Mesendoderm (in vitro differentiated cells): ENCODE measurements at places on chromosomes 6 and 20.

DNA sequence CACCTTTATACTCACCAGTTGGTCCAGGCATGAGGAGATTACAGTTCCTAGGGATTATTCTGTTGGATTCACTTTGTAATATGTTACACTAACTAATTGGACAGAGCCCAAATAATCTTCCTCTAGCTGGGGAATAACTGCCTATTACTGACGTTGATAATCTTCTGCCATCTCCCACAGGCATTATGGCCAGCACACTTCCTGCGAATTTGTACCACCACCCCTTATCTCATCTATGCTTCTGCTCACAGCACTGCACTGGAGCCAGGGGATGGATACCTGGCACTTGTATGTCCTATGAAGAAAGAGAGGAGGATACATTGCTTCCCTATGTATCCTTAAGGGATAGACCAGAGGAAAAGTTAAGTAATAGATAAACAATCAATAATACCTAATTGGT lies 494.8 kb upstream of the MAN1A1 start:
- no peak for DNase-seq

- DNase-seq, result peak; percentile 62
Observed at GRCh38 chr6:37698264-37699137, 818 bp upstream of the MDGA1 start.

- no peak for DNase-seq
Observed at GRCh38 chr6:109927052-109927451, 51.1 kb upstream of the GPR6 start.

DNA sequence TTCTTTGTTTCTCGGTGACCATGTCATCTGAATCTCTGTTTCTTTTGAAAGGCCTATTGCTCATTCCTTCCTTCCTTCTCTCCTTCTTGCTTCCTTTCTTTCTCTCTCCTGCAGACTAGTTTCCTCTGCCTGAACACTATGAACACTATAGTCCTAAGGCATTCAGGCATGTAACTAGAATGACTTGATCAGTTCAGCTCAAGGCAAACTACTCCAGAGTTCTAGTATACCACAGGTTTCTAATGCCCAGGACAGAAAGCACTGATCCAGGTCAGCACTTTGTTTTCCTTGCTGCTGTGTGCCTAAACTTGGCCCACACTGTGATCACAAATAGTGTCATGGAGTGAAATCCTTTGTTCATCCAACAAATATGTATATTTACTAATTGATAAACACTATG lies 324.1 kb upstream of the GJE1 start:
- DNase-seq, result no peak

DNA sequence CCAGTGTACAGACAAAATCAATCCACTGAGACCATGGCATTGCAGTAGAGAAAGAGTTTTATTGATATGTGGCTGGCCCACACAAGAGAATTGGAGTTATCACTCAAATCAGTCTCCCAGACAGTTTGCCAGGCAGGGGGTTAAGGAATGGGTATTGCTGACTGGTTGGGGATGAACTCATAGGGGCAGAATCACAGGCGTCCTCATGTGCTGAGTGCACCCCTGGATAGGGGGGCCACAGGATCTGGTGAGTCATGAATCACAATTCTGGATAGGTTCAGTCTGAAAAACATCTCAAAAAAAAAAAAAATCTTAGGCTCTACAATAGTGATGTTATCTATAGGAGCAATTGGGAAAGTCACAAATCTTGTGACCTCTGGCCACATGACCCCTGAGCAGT lies 29.5 kb upstream of the ILRUN start:
- no peak for DNase-seq

- DNase-seq, result no peak
Observed at GRCh38 chr20:57841297-57841866, 131.6 kb upstream of the PMEPA1 start.

DNA sequence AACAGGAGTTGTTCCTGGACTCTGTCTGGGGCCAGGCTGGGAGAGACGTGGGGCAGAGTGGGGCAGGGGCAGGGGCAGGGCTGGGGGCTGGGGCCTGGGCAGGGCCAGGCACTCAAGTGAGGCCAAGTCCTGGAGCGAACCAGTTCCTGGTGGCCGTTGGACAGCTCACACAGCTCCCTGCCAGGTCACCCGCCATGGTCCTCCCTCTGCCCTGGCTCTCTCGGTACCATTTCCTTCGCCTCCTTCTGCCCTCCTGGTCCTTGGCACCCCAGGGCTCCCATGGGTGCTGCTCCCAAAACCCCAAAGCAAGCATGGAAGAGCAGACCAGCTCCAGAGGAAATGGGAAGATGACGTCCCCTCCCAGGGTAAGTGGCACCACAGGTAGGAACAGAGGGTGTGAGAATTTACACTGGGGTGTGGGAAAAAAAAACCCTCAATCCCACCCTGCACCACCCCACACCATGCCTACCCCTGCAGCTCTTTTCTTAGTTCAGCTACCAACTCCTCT lies at the start of gene MCCD1:
Gene MCCD1, plus strand, starts transcription at position 142 of the 508 bp plus-strand sequence. Its CDS starts 53 bp downstream, at position 195.
- DNase-seq, result no peak

DNA sequence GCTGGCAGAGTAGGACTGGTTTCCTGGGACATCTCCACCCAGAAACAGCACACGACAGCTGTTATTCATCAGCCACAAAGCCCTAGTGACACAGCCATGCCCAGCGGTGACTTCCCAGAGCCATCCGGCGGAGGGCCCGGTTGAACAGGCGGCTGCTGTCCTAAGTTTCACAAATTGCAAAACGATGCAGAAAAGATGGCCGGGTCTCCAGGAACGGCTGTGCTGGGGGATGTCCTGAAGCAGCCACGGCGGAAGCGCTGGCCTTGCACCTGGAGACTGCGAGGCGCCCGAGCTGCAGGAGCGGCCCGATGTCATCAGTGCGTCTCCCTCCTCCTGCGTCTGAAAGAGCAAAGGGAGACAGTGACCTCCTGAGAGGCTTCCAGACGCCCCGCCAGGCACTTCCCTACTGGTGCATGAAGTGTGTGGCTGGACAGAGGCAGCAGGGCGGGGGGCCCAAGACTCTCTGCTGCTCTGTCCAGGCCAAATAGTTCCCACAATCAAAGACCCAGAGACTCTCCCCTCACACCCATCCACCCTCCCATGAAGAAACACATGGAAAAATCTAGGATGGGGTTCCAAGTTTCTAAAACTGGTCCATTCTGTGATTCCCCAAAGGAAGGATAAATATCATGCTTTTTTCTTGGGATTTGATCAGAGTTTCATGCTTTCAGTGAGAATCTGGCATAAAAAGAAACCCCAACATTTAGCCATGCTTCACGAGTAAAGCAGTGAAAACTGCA lies 44.0 kb downstream of the SSR1 start:
- no peak for DNase-seq

GRCh38 chr6:103675807-103676406 lies 1183.8 kb downstream of the HACE1 start:
- DNase-seq, result no peak

DNA sequence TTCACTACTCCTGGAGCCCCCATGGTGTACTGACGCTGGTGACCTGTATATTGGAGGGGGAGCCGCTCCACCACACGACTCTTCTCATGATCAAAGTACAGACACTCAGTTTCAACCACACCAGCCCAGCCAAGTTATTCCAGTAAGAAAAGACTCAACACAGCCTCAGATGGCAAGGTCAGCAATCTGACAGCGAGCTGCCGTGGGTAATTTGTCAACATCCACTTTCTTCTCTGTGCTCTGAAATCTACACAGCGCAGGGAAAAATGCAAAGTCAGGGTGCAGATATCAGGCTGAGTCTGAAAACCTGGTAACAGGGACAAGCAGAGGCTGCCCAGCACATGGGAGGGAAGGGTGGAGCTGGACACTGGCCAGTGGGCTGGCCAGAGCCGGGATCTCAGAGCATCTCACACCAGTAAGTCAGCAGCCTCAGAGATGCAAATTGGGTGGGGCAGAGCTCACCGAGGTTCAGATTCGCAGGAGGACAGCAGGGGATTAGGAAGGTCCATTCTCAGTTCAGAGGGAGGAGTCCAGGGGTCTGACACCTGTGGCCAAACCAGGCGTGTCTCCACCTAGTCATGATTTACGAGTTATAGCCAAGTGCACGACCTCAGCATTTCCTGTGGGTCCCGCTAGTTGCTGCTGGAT lies 44.5 kb upstream of the RPS6KA2 start:
- peak; percentile 32 for DNase-seq

- no peak for DNase-seq
Observed at GRCh38 chr6:70131528-70131927, 171.4 kb downstream of the COL9A1 start.

GRCh38 chr6:28081486-28081751 lies 1.1 kb downstream of the ZNF165 start:
- no peak for DNase-seq

- no peak for DNase-seq
Observed at GRCh38 chr6:101935732-101936131, 542.2 kb downstream of the GRIK2 start.

DNA sequence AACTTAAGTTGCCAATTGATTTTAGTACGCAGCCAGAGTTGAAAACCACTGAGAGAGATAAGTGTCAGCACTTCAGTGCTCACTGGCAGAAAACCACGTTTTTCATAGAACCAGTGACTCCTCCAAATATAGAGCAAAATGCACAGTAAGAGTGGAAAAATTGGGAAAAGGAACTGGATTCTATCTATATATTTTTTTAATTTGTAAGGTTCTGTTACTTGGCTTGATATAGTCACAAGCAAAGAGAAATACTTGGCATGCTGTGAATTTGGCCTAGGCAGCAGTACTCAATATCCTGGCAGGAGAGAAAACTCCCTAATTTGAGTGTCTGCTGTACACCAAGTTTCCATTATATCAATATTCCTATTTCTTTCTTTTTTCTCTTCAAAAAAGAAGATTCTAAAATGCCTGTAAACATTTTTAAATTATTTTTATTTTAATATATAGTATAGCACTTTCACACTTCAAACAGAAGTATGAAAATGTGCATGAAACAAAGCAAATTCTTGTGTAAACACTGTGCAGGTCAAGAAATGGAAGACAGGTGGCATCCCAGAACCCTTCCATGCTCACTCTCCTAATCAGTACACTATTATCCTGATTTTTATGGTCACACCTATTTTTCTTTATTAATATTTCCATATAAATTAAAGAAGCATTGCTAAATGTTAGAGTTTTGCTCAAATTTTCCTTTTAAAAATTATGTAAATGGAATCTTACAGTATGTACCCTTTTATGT lies 561.8 kb upstream of the RNF217 start:
- DNase-seq, result no peak

- peak; percentile 58 for DNase-seq
Observed at GRCh38 chr6:47922391-47922790, 140.6 kb downstream of the OPN5 start.

GRCh38 chr6:108464418-108465097 lies 96.2 kb upstream of the FOXO3 start:
- DNase-seq, result no peak

- peak; percentile 56 for DNase-seq
Observed at GRCh38 chr6:27867945-27868300, 44.3 kb downstream of the OR2B2 start.

GRCh38 chr6:155880900-155881299 lies 425.3 kb upstream of the NOX3 start:
- DNase-seq, result no peak

- no peak for DNase-seq
Observed at GRCh38 chr20:21705575-21706260, at the start of gene PAX1. TSS of gene PAX1 (plus strand) at chr20:21705664. CDS start at chr20:21705713, 49 bp downstream.
